ENCODE measurements at places on chromosomes 7 and 10.
A peak's percentile ranks its signal among the peaks of the same experiment; 100 is the strongest.

DNA sequence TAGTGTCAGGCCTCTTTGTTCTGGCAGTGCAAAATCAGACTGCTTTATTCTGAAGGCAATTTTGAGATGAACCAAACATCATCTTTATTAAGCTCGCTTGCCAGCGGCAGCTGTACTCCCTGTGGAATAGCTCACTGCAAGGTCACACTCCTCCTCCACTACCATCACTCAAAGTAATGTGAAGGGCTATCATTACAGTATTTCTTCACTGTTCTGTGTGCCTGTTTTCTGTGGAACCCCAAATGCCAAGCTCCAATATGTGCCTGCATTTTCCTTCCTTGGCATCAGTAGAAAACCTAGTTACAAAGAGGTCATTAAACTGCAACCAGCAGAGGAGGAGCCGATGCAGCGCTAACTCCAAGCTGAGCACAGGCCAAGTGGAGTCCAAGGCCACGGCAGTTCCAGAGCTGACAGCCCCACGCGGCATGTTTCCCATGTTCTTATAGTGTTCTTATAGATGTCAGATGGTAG is 21.4 kb downstream of the BCCIP start:
- no peak for DNase-seq

DNA sequence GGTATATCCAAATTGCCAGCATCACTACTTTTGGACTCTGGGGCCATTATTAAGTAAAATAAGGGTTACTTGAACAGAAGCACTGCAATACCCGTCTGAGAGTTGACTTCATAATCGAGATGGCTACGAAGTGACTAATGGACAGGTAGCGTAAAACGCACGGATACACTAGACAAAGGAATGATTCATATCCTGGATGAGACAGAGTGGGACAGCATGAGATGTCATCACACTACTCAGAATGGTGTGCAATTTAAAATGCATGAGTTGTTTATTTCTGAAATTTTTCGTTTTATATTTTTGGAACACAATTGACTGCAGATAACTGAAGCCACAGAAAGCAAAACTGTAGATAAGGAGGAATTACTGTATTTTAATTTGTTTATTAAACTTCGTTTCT is 421.5 kb upstream of the LRGUK start:
- no peak for DNase-seq

- DNase-seq, result peak; percentile 10
These were observed 121.4 kb downstream of the CDK14 start for GRCh38 chr7:90717296-90718060.

DNA sequence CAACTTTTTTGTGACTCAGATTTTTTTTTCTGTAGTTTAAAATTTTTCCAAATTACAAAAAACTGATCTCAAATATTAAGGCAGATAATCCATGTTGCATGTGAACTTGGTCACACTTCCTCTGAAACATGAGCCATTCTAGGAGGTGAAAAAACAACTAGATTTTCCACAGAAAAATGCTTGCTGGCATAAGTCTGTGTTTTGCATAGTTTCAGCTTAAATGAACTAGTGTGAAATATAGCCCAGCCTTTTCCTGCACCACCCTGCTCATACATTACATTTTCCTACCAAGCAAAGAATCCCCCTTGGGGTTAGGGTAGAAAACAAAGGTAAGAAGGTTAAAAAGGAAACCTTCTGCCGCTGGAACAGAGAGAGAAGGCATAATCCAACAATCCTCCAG is 48.2 kb downstream of the SLC25A13 start:
- DNase-seq, result no peak

GRCh38 chr7:148914208-148914777 is 30.2 kb upstream of the EZH2 start:
- peak; percentile 16 for DNase-seq

DNA sequence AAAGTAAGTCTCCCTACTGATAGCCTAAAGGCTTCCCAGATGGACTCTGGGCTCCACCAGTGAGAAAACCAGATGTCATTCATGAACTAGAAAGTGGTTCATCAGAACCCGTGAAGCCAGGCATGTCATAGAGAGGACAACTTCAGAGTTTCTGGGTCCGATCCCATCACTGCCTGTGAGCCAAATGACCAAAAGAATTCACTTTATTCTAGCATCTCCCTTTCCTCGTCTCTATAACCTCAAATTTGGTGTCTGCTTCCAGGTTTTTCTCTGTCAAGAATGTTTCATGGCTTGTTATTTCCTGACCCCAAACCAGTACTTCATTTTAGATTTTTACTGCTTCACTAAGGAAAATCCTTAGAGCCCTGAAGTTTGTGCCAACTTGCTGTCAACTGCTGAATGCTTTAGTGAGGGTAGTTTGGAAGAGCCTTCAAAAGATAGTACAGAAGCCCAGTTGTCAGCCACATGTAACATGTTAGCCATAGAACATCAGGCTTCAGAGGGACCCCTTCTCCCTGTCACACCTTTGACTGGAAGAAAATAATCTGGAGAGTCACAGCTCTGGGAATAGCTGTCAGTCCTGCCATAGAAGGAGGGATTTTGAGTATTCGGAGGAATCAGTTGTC is 34.0 kb downstream of the ITGB8 start:
- DNase-seq, result no peak

DNA sequence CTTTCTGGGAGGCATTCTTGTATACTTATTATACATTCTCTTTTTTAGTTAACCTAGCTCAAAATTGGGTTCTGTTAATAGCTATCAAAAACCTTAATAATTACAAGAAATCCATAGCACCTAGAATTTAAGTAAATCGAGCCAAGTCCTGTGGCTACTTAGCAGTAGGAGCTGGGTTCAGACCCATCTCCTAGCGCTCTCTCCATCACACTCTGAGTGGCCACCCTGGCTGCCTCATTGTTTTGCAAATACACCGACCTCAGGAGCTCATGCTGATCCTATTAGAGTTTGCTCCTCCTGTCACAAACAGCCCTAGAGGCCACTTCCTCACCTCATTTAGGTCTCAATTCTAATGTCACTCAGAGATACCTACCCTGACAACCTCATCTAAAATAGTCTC is 46.2 kb upstream of the OSBPL3 start:
- no peak for DNase-seq

DNA sequence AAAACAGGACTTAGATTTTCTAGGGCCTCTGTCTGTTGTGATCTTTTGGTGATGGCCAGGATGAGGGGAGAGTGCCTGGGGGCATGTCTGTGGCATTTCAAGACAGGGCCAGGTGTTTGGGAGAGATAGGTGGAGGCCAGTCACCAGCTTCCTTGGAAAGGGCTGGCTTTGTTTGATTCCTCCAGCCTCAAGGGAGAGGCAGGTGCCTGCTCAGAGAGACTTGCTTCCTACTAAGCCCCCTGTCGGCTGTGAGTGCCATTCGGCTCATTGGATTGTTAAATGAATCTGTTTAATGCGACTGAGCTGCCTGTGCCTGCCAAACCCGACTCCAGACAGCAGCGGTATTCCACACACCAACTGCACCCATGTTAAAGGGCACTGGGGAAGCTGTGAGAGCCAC is 304.1 kb upstream of the COBL start:
- DNase-seq, result no peak

DNA sequence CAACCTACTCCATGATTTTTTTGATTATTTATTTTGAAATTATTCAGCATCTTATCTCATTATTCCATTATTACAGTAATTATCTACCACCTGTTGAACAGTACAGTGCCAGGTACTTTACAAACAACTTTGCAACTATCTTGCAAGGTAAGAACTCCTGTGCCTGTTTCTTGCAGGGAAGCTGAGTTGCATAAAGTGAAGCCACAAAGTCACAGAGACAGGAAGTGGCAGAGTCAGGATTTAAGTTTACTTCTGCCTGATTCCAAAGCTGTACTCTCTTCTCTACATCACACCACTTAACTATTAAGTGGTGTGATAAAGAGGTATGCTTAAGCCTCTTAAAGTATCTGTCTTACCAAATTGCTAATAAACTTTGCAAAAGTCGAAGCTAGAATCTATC is 80.1 kb downstream of the LRRTM3 start:
- DNase-seq, result no peak

DNA sequence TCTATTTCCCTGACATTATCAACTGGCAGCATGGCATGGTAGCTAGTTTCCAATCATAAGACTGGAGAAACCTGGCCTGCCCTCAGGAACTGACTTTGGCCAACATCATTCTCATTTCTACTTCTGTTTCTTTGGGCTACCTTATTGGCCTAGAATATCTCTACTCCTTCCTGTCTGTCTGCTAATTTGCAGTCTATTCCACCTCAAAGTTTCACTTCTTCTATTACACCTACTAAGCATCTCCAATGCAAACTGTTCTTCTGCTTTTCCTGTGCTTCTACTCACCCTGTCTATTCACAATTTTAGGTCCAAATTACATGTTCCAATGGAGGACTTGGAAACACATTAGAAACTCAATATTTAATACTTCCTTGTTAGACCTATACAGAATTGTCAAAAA is 65.6 kb downstream of the ZNF503 start:
- no peak for DNase-seq

DNA sequence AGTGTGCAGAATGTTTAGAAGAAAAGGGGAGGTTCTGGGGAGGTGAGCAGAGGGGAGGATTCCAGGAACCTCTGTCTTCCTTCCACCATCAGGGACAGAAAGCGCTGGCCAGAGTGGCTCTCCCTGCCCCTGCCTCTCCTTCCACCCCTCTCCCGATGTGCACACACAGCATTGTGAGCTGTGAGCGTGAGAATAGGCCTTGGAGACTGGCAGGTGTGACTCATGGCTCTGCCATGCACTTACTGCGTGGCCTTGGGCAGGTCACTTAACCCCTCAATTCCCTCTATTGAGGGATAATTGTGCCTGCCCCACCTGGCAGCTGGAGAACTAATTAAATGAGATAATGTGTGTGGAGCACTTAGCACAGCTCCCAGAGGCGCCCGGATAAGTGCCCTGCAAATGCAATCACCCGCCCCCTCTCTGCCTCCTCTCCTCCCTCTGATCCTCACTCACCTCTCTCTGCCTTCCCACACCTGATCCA is 115.4 kb downstream of the ZMIZ1 start:
- peak; percentile 77 for DNase-seq

GRCh38 chr7:31896925-31897324 is 173.3 kb downstream of the PDE1C start:
- DNase-seq, result no peak

DNA sequence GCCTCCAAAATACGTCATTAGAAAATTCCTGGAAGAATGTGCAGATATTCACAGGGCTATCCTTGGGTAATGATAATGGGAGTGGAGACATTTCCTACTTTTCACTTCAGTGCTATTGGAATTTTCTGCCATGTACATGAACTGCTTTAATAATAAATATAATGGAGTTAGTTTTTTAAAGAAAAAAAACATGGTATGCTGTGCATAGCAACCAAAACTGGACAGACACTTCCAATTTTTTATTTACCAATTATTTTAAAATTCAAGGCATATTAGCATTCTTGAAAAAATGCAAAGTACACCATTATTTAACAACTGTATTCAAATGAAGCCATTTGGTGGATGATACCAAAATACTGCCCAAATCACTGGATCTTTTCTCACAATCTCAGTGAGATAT is 3.3 kb downstream of the XRCC2 start:
- no peak for DNase-seq

DNA sequence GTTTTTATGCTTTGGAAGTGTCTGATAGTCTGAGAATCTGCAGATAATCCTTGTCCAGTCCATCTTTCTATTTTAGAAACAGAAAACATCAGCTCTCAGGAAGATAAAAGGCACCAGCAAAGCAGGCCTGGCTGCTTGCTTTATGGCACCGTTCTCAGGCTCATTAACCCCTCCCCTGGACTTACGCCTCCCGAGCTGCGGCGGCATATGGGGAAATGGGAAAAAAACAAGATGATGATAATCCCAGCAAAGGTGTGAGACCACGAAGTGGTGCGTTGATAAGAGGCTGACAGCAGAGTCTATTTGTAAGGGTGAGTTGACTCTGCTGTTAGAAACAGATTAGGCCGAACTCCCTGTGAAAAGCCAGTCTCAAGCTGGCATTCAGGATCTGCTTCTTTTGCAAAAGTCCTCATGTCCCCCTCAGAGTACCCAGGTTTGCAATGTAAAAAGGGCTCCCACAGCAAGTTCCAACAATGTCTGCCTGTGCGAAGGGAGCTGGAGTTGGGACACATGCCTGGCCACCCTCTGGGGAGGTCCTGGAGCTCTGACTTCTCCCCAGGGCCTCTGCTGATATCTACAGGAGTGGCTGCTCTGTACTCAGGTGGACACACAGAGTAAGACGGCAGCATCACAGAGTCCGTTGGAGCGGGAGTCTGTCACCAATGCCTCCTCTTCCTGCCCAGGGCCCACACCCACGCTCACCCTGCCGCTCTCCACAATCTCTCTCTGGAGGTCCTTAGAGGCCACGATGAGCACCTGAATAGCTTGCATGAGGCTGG is 54.3 kb downstream of the SPDYE5 start:
- DNase-seq, result no peak
